ENCODE measurements at places on chromosomes 11 and 22.

- DNase-seq, result no peak
Observed at GRCh38 chr11:100941033-100941432, 188.6 kb downstream of the PGR start.

DNA sequence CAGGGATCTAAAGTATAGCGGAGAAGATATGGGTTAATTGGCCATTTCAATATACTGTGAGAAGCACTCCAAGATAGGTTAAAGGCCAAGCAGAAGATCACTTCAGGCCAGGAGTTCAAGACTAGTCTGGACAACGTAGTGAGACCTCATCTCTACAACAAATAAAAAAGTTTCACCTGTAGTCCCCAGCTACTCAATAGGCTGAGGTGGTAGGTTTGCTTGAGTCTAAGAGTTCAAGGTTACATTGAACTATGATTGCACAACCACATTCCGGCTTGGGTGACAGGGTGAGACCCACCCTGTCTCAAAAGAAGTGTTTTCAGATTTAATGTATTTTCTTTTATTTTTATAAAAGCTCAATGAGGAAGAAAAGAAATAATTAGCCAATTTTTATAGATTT, 25.4 kb downstream of the PATL1 start:
- no peak for DNase-seq

- no peak for DNase-seq
Observed at GRCh38 chr11:2169005-2169378, 2.6 kb downstream of the TH start.

GRCh38 chr11:46846510-46846830, 390 bp upstream of the CKAP5 start:
- no peak for DNase-seq

GRCh38 chr22:45897736-45898135, 79.2 kb downstream of the WNT7B start:
- DNase-seq, result no peak

GRCh38 chr11:86932259-86932585, 23.0 kb downstream of the FZD4 start:
- no peak for DNase-seq

DNA sequence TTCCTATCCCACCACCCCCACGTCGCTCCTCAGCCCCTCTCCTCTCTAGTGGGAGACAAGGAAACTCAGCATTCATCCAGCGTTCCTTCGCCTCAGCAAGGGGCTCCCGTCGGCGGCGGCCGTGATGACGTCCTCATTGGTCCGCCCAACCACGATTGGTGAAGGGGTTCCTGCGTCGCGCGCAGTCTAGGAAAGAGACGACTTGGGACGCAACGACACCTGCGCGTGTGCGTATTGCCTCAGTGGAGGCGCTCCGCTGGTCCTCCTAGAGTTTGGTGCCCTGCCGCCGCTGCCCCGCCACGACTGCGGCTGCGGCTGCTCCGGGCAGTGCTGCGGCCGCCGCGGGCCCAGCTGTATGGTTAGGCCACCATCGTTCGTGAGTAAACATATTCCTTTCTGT, 56.6 kb downstream of the CCDC81 start:
- DNase-seq, result no peak

DNA sequence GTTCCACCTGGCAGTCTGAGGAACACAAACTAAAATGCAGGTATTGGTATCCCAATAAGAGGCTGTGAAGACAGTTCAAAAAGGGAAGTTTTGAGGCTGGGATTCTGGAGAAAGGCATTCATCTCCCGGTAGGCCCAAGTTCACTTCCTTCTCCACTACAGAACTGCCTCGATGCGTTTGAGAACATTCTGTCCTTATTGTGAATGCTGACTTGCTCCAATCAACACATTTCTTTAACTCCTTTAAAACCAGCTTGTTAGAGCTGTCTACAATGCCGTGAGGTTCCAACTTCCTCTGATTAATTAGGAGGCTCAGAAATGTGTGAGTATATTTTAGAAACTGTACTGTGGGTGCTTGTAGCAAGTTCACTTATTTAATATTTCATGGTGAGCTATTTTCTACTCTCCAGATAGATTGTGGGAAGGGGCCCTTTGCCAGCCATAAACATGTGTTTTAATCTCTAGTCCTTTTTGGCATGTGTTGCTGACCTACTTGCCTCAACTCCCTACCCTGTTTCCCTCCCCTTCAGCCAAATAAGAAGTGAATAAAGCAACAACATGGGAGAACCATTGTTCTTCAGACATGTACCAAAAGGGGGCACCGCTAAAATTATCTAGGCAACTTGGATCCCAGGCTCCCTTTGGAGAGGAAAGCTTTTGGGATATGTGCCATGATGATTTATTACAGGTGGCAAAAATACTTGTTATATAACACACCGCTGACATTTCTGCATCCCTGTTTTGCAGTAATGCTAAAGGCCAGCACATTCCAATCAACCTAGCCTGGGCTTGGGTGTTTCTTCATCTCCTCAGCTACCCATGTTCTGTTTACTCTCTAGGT, 245.6 kb downstream of the BLID start:
- DNase-seq, result no peak

DNA sequence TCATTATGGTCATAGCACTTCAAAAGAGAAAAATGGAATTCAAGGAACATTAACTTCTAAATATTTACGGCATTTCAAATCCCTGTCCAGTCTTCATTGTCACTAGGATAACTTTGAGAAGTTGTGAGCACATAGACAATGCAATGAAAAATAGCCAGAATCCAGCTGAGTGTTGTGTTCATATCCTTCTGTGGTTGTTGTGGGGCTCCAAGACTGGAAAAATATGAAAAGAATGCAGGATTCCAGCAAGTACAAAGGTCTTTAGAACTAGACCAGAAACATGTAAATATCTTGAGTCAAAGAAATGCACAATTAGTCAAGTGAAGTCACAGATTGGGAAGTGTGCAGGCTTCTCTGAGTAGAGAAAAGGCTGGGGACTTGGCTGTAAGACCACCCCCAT, 68.7 kb downstream of the WT1 start:
- DNase-seq, result no peak

- no peak for DNase-seq
Observed at GRCh38 chr11:39249566-39250365, 2209.7 kb downstream of the LRRC4C start.

GRCh38 chr11:44766112-44766971, 39.6 kb downstream of the TSPAN18 start:
- DNase-seq, result no peak

DNA sequence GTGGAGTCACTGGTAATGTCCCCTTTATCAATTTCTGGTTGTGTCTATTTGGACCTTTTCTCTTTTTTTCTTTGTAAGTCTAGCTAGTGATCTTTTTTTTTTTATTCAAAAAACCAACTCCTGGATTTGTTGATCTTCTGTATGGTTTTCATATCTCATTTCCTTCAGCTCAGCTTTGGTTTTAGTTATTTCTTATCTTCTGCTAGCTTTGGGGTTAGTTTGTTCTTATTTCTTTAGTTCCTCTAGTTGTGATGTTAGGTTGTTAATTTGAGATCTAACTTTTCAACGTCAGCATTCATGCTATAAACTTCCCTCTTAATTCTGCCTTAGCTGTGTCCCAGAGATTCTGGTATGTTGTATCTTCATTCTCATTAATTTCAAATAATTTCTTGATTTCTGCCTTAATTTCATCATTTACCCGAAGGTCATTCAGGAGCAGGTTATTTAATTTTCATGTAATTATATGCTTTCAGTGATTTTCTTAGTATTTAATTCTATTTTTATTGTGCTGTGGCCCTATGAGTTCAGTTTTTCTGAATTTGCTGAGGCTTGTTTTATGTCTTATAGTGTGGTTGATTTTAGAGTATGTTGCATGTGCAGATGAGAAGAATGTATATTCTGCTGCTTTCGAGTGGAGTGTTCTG, 29.0 kb downstream of the PI4KA start:
- no peak for DNase-seq

DNA sequence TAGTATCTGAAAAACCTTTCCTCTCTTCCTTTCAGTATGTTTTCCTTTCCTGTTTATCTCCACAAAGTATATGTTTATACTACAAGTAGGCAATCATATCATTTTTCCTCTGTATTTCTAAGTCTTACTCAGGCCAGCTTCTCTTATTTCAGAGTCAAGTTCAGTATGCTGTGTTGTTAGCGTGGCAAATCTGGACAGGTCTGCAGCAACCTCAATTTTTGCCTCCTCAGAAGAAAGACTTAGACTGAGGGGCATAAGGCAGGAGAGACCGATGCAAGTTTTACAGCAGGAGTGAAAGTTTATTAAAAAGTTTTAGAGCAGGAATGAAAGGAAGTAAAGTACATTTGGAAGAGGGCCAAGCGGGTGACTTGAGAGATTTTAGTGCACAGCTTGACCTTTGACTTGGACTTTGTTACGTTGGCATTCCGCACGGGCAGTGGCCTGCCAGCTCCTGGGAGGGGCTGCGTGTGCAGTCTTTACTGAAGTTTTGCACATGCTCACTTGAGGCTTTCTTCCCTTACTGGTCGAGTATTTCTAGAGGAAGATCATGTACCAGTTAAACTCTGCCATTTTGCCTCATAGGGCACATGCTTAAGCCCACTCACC, 343.2 kb downstream of the NTM start:
- no peak for DNase-seq

DNA sequence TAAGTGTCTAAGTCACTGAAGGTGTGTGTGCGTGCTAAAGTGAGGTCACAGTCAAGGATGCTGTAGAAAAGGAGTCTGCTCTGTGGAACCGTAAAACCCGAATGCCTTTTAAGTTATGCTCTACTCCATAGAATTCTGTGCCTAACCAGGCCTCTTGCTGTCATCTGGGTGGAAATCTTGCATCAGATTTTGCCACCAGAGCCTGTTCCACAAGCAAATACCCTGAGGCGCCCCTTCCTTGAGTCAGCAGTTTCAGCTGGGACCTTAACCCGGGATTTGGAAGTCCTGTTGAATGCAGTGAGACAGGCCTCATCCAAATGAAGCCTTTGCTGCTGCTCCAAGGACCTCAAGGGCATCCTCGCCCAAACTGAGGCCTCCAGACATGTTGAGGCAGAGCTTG, 109.8 kb downstream of the WNT11 start:
- DNase-seq, result no peak

DNA sequence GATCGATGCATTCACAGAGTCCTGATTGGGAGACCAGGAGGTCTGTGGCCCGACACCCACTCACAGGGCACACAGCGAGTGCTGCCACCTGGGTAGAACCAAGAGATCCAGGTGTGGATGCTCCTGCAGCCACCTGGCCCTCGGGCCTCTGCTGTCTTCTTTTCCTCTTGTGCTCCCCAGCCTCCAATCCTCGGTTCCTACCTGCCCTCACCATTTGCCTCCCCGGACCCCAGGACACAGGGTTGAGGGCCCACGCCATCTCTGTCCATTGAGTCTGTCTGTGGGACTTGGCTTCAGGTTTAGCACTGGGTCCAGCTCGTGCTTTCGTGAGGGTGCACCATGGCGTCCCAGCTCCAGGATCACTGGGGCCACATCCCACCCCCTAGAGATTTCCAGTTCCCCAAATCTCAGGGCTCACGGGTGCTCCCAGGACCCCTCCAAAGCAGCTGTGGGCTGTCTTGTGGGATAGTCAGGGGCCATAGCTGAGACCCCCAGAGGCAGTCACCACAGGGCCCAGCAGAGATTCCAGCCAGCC, 591.1 kb downstream of the BRD1 start:
- no peak for DNase-seq

GRCh38 chr11:126992804-126993111, 7.8 kb downstream of the KIRREL3 start:
- no peak for DNase-seq

DNA sequence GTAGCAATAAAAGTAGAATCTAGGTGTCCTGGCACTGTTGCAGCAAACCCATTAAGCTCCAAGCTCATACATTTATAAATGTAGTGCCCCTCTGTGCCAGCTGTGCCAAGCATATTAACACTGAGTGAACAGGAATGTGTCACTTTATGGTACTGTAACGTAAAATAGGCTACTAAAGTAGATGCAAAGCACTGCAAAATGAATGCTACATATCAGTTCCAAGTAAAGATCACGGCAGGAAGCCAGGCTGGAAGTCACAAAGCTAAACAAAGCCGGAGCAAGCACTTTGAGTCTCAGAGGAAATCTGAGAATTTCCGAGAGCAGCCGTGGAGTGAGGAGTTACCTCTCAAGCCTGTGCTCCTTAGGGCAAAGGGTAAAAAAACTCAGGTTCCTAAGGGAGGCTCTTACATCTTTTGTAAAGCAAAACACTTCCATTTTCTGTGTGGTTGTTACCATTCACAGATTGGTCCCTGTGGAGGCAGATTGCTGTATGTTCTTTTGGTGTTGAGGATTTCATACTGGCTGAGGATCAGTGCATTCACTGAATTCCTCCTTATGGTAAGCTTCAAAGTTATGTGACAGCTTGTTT, 85.7 kb downstream of the WNT11 start:
- no peak for DNase-seq

- DNase-seq, result no peak
Observed at GRCh38 chr22:27552176-27552575, 249.4 kb downstream of the MN1 start.

DNA sequence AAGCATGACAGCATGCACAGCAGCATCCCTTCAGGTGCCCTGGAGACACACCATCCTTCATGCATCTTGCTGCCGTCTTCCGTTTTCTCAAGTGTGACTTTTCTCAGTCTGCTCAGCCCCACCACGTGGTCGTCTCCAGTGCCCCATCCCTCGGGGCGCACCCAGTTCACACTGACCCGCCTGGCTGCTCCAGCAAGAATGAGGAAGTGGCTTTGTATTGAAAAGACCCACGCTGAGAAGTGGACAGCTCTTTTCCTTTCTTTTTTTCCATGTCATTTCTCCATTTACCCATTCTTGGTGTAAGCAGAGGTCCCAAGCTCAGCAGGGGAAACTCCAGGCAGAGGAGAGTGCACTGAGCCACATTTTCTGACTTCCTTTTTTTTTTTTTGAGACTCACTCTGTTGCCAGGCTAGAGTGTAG, 14.5 kb downstream of the SERPINH1 start:
- DNase-seq, result no peak

- DNase-seq, result no peak
Observed at GRCh38 chr11:35357923-35358322, 61.4 kb downstream of the SLC1A2 start.

GRCh38 chr11:2663915-2664314, 35.9 kb downstream of the KCNQ1OT1 start:
- DNase-seq, result no peak

Measured in COR-L47 (cell line).